Activated CD4-positive, alpha-beta memory T cell treated with anti-CD3 and anti-CD28 coated beads, Interleukin-2, amount 10 ng/mL, durations not matched to agents 7 days and 5 days (primary cell): ENCODE measurements at places on chromosomes 7 and 10. TPM values are rescaled to one million over a fixed set of nuclear protein-coding genes. Genes with fewer than 3 reads are reported as not detected.
A peak's percentile ranks its signal among the peaks of the same experiment; 100 is the strongest.

The ZNF804B gene
- total RNA-seq, result not detected

The IDI2 gene
- not detected for total RNA-seq

The NPTX2 gene
- total RNA-seq, result not detected

The FLNC gene
- total RNA-seq, result not detected

The NKX1-2 gene
- not detected for total RNA-seq

The CTBP2 gene
- 0.43 TPM for total RNA-seq

The OIT3 gene
- total RNA-seq, result not detected

The LRMDA gene
- not detected for total RNA-seq

GRCh38 chr10:102677331-102678067, 33.2 kb downstream of the TRIM8 start:
- DNase-seq, result no peak
- H3K4me1 ChIP-seq, result peaks cover 54% of the 10 kb centered on the region
- peaks cover 12% of the 10 kb centered on the region for H3K36me3 ChIP-seq
- H3K27me3 ChIP-seq, result no peaks in the 10 kb centered on the region
- H3K4me3 ChIP-seq, result no peak overlapping the region

GRCh38 chr10:75658915-75659314, 227.5 kb downstream of the LRMDA start:
- no peaks in the 10 kb centered on the region for H3K36me3 ChIP-seq
- H3K27ac ChIP-seq, result no peak overlapping the region
- no peak for DNase-seq
- H3K27me3 ChIP-seq, result peaks cover 4% of the 10 kb centered on the region
- no peaks in the 10 kb centered on the region for H3K4me1 ChIP-seq

- H3K4me3 ChIP-seq, result no peak overlapping the region
- no peaks in the 10 kb centered on the region for H3K4me1 ChIP-seq
- no peaks in the 10 kb centered on the region for H3K36me3 ChIP-seq
- no peak overlapping the region for H3K27ac ChIP-seq
- H3K27me3 ChIP-seq, result no peaks in the 10 kb centered on the region
Observed at GRCh38 chr7:115449689-115450088, 527.8 kb downstream of the MDFIC start.

DNA sequence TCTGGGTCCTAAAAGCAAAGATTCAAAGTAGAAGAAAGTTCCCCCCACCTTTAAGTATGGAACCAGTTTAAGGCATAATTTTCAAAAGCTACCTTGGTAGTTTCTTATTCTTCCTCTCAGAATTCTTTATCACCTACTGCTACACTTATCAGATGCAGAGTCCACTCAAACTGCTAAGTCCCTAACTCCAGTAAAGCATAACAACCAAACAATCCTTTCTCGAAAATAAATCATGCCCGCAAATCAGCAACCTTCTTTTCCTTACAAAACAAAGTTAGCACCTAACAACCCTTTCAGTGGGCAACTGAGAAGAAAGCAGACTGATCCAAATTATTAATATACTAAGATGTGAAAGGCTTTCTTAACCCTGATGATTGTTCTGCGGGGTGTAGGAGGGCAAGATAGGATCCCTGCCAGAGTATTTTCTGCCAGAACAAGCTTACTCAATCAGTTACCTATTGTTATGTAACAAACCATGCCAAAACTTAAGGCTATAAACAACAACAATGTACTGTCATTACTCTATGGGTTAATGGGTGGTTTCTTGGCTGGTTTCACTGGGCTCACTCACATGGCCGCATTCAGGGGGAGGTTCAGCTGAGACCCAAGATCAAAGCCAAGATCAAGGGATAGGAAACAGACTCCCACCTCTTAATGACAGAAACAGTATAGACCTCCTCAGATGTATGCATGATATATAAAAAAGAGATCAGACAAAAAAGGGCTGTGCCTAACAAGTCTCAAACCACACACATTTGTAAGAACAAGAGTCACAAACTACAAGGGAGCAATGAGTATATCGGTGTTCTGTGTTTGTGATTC, 42.0 kb downstream of the CCDC6 start:
- no peak overlapping the region for H3K27ac ChIP-seq
- H3K4me3 ChIP-seq, result no peak overlapping the region
- peaks cover 11% of the 10 kb centered on the region for H3K4me1 ChIP-seq
- no peak for DNase-seq
- H3K36me3 ChIP-seq, result peaks cover 10% of the 10 kb centered on the region

GRCh38 chr7:113071465-113071864, 15.2 kb downstream of the GPR85 start:
- H3K4me3 ChIP-seq, result no peak overlapping the region
- no peak for DNase-seq
- no peak overlapping the region for H3K27ac ChIP-seq

DNA sequence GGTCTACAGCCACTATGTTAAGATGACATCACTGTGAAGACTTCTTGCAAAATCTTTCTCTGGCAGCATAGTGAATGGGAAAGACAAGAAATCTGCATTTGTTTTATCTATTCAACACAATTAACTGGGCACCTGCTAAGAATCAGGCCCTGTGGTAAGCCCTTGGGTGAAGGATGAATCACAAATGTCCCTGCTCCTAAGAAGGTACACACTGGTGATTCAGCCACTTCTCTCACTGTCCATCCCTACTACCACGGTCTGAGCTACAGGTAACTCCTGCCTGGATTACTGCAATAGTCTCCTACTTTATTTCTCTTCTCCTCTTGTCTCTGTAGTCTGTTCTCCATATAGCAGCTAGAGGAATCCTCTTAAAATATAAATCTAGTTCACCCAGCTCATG, 116.1 kb downstream of the HIBADH start:
- no peak overlapping the region for H3K27ac ChIP-seq
- H3K36me3 ChIP-seq, result no peaks in the 10 kb centered on the region
- no peak for DNase-seq
- no peak overlapping the region for H3K4me3 ChIP-seq

- no peak overlapping the region for H3K27ac ChIP-seq
- no peaks in the 10 kb centered on the region for H3K36me3 ChIP-seq
- peaks cover 36% of the 10 kb centered on the region for H3K27me3 ChIP-seq
- H3K4me3 ChIP-seq, result no peak overlapping the region
Observed at GRCh38 chr10:100319707-100320402, 10.2 kb downstream of the PKD2L1 start.

DNA sequence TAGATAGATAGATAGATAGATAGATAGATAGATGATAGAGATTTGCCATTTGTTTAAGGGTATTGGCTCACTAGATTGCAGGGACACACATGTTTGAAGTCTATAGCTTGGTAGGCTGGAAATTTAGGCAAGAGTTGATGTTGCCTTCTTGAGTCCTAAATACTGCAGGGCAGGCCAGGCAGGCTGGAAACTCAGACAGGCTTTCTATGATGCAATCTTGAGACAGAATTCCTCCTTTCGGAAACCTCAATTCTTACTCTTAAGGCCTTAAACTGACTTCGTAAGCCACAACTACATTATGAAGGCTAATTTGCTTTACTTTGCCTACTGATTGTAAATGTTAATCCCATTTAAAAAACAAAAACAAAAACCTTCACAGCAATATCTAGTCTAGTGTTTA, 322.9 kb upstream of the AKR1E2 start:
- no peaks in the 10 kb centered on the region for H3K4me1 ChIP-seq
- no peak for DNase-seq
- H3K36me3 ChIP-seq, result no peaks in the 10 kb centered on the region
- no peak overlapping the region for H3K27ac ChIP-seq
- no peaks in the 10 kb centered on the region for H3K27me3 ChIP-seq

DNA sequence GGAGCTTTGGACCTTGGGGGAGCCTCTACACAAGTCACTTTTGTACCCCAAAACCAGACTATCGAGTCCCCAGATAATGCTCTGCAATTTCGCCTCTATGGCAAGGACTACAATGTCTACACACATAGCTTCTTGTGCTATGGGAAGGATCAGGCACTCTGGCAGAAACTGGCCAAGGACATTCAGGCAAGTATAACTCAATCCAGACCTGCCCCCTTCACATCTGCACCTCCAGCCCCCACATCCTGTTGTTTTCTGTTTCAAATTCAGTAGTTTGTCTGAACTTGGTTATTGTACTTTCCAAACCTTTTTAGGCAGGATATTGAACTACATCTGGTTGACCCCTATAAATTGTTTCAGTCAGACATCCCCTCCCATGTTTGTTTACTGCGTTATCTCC, 62.4 kb upstream of the CC2D2B start:
- no peaks in the 10 kb centered on the region for H3K27me3 ChIP-seq
- peaks cover 35% of the 10 kb centered on the region for H3K4me1 ChIP-seq
- no peak overlapping the region for H3K27ac ChIP-seq

DNA sequence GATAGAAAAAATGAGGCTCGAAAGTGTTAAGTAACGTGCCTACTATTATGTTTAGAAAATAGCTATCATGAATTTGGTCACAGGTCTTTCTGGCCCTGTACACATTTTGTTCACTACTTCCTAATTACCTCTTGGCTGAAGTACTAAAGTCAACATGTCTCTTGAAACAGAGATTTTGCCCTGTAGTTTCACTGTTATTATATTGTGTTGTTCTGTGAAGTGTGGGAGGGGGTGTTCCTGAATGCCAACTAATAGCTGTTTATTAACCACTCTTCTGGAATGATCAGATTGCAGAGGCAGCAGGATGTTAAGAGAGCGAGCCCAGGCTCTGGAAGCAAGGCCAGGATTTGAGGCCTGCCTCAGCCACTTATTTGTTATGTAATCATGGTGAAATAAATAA, 72.1 kb downstream of the RNF133 start:
- no peak overlapping the region for H3K27ac ChIP-seq
- H3K36me3 ChIP-seq, result no peaks in the 10 kb centered on the region
- no peaks in the 10 kb centered on the region for H3K27me3 ChIP-seq
- DNase-seq, result no peak
- H3K4me1 ChIP-seq, result no peaks in the 10 kb centered on the region

DNA sequence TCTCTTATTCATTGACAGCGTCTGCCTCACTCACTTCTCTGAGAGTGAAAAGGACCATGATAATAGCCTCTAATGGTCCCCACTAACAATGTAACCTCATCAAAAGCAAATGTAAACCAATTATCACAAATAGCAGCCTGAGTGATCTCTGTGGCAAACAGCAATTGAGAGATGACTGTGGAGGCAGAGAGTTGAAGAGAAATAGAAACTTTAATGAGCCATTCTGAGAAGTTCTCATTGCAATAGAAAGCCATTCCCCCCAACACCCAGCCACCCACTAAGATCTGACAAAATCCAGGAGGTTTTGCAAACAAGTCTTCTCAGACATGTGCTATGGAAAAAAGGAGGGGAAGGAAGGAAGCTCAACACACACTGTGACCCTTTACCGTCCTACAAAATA, 44.2 kb upstream of the RNF148 start:
- no peaks in the 10 kb centered on the region for H3K27me3 ChIP-seq
- no peaks in the 10 kb centered on the region for H3K36me3 ChIP-seq
- no peak for DNase-seq
- H3K4me1 ChIP-seq, result no peaks in the 10 kb centered on the region
- H3K4me3 ChIP-seq, result no peak overlapping the region
- no peak overlapping the region for H3K27ac ChIP-seq

GRCh38 chr10:132208462-132209050, 21.8 kb downstream of the DPYSL4 start:
- DNase-seq, result no peak
- H3K27ac ChIP-seq, result no peak overlapping the region
- no peak overlapping the region for H3K4me3 ChIP-seq
- no peaks in the 10 kb centered on the region for H3K36me3 ChIP-seq

DNA sequence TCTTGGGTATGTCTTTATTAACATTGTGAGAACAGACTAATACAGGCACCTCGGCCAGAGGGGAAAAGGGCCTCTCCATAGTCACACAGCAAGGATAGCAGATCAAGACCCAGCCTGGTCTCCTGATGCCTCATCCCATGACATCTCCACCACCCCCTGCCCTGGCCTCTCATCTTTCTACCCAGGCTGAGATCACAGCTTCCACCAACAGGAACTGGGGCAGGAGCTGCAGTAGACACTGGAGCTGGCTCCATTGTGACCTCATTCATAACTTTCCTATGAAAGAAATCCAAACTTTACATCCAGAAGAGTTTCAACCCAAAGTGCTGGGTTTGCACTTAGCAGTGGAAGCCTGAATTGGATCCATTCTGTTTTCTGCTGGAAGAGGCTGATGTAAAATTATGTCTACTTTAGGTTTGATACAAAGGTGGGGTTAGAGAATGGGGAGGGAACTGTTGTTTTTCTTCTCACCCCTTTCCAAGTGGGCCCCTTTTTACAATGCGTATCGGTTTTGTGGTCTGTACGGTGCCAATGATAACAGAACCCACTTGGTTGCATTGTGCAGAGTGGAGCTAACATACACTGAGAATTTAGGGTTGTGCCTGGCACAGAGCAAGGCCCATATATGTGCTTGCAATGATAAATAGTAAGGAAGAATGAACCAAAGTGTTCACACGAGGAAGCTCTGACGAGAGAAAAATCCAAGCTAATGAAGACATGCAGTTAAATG, 28.6 kb upstream of the INSIG1 start:
- peaks cover 9% of the 10 kb centered on the region for H3K27me3 ChIP-seq
- H3K4me1 ChIP-seq, result peaks cover 15% of the 10 kb centered on the region
- H3K27ac ChIP-seq, result no peak overlapping the region
- DNase-seq, result no peak
- H3K4me3 ChIP-seq, result no peak overlapping the region
- H3K36me3 ChIP-seq, result no peaks in the 10 kb centered on the region

DNA sequence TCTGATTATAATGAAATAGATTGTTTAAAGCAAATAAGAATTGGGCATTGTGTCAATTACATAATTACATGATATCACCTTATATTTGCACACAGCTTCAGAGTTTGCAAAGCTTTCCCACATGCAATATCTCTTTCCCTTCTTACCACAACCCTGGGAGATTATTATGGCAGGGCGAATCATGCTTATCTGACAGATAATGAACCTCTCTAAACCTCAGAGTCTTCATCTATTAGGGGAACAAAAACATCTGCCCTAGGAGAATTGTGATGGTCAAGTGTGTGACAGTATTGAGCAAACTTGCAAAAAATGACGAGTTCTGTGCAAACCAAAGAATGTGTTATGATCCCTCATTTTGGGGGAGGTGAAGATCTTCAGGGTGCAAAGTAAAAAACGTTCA, 90.0 kb downstream of the MYOF start:
- no peak overlapping the region for H3K27ac ChIP-seq
- H3K36me3 ChIP-seq, result peaks cover 4% of the 10 kb centered on the region
- peaks cover 10% of the 10 kb centered on the region for H3K4me1 ChIP-seq

GRCh38 chr7:104848138-104848990, 165.6 kb upstream of the KMT2E start:
- no peaks in the 10 kb centered on the region for H3K36me3 ChIP-seq
- no peak overlapping the region for H3K4me3 ChIP-seq
- H3K4me1 ChIP-seq, result no peaks in the 10 kb centered on the region
- H3K27ac ChIP-seq, result no peak overlapping the region

GRCh38 chr7:2970861-2971260, 72.8 kb downstream of the CARD11 start:
- DNase-seq, result no peak
- H3K4me1 ChIP-seq, result peaks cover 26% of the 10 kb centered on the region
- H3K36me3 ChIP-seq, result peaks cover 55% of the 10 kb centered on the region
- H3K4me3 ChIP-seq, result no peak overlapping the region

- H3K36me3 ChIP-seq, result peaks cover 3% of the 10 kb centered on the region
- H3K27ac ChIP-seq, result peak overlapping the region; percentile 92
- DNase-seq, result peak; percentile 70
- H3K4me3 ChIP-seq, result peak overlapping the region; percentile 63
- peaks cover 26% of the 10 kb centered on the region for H3K4me1 ChIP-seq
- peaks cover 47% of the 10 kb centered on the region for H3K27me3 ChIP-seq
Observed at GRCh38 chr10:14185316-14186045, 145.2 kb downstream of the FRMD4A start.
